Epithelial cell of proximal tubule (primary cell): ENCODE measurements at places on chromosomes 6 and 20.
A peak's percentile ranks its signal among the peaks of the same experiment; 100 is the strongest.

GRCh38 chr20:44692932-44693480 is 22.2 kb upstream of the CCN5 start:
- DNase-seq, result peak; percentile 94

GRCh38 chr6:53344969-53345368 is 3.8 kb downstream of the ELOVL5 start:
- no peak for DNase-seq

DNA sequence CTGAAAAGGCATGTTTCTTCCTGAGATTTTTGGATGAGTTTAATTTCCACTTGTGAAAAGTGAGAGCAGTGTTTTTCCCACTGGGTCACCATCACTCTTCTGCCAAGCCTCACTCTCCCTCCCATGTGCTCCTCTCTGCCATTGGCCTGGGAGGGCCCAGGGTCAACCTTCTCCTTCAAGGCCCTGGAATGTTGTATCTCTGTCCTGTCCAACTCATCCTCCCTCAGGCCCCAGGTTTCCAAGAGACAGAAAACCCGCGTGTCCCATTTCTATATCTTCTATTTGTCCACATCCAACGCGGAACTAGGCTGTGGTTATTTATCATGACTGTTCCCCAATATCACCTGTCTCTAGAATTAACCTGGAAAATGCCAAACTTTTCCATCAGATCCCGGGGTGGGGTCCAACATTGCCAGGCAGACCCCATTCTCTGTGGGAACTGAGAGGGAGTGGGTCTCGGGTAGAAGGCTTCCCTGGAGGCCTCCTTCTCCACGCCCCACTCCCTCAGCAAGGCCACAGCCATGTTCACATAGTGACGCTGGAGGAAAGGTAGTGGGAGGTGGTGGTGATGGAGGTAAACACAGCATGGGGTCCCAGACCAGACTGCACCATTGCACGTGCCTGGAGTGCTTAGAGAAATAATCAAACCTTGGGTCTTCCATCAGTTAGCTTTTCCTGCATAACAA is 173.5 kb downstream of the SCP2D1 start:
- DNase-seq, result no peak

DNA sequence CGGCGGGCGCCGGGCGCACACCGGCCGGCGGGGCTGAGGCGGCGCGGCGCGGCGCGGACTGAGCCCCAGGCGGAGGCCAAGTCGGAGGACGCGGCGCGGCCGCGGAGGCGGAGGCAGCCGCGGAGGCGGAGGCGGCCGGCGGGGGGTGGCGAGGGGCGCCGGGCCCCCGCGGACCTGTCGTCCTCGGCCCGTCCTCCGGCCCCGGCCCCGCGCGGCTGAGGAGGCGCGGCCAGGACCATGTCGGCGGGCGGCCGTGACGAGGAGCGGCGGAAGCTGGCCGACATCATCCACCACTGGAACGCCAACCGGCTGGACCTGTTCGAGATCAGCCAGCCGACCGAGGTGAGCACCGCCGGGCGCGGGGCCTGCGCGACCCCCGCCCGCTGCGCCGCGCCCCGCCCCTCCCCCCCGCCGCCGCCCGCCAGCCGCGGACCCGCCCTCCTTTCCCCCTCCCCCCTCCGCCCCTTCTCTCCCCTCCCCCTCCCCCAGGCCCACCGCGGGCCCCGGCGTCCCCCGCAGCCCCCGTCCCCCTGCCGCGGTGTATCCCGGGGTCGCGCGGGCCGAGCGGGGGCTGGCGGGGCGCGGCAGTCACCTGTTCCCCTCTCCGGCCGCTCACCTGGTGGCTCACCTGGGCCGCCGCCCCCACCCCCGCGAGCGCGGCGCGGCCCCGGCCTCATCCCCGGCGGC is at the start of gene AFDN:
Gene AFDN, plus strand, starts transcription at position 16 of the 687 bp plus-strand sequence. Its CDS starts 222 bp downstream, at position 238.
- DNase-seq, result no peak

DNA sequence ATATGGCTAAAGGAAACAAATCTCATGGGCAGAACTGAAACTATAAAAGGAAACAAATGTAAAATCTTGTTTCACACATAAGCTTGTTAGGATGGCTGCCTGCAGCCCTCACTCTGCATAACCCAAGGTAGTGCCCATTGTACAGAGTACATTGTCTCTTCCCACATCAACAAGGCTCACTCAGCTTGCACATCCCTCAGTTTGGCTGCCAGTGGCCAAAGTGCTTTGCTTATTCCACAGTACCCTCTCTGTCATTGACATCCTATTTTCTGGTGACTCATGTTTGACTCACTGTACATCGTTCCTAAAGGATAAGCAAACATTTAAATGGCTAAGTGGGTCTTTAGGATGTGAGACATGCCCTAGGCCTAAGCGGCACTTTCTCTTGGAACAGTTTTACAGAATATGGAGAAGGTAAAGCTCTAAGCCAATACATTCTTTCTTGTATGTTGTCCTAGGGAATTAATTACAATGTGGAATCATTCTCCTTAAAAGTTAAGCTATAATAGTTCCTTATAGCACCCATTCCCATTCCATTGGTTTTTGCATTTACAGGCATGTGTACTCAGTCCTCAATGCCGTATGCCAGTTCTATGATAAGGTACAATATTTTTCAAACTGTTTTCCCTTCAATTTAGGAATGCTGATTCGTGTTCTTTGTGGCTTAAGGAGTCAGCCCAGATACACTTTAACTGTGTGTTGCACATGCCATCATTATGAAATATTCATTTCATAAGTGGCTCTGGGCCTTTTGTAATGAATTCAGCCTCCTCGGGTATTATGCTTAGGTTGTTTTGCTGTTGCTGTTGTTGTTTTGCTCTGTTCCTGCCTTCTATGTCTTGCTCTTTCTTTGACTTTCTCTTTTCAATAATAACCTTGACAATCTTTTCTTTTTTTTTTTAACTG is 5.5 kb downstream of the ANKEF1 start:
- no peak for DNase-seq

- peak; percentile 48 for DNase-seq
Observed at GRCh38 chr6:4459032-4459431, 317.2 kb upstream of the CDYL start.

DNA sequence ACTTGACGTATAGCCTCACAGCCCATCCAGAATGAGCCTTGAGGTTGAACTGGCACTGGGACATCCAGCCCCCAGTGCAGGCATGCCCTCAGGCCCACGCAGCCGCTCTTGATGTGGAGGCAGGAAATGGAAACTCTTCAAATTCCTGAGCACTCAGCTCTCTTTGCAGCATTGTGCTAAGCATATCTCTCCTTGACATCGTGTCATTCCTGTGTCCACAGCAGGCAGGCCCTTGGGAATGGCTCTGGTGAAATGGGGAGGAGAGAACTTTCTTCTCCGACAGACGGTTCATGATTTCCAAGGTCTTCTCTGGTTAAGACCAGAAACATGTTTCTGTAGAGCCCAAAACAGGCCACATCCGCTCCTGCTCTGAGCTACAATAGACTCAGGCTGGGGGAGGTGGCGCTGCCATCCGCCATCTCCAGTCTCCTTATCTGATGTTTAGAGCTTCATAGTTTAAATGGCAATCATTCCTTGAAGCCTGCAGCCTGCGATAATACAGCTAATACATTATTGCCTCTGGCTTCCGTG is 248.8 kb downstream of the CDH4 start:
- DNase-seq, result no peak

DNA sequence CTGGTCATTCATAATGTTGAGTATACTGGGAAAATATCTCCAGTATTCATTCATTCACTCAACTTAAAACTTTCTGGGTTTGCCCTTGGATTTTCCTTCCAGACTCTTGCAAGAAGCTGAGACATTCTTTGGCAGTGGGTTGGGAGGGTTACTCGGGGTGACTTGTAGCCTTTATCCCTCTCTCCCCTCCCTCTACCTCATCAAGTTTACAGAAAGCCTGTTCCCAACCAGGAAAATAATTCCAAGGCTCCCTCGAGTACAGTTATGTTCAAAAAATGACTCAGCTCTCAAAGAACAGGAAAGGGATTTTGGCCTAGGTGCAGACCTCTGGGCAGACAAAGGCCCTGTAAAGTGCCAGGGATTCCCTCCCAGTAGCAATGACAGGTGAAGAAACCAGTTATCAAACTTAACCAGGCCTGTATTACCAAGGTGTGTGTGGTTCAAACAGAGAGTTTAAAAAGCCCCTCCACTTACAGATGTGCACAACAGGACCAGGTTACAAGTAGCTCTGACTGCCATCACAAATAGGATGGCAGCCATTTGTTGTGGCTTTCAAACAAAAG is 22.2 kb downstream of the FKBP1A start:
- no peak for DNase-seq

- DNase-seq, result no peak
Observed at GRCh38 chr20:7362601-7363000, 577.7 kb downstream of the HAO1 start.

- DNase-seq, result no peak
Observed at GRCh38 chr6:156949376-156949775, 172.2 kb downstream of the ARID1B start.
